ENCODE measurements at places on chromosomes 3 and 15.

GRCh38 chr3:34881026-34881425 lies 758.3 kb upstream of the ARPP21 start:
- no peak for DNase-seq

- DNase-seq, result no peak
These were observed 46.2 kb downstream of the CMTM7 start for GRCh38 chr3:32437896-32438295.

DNA sequence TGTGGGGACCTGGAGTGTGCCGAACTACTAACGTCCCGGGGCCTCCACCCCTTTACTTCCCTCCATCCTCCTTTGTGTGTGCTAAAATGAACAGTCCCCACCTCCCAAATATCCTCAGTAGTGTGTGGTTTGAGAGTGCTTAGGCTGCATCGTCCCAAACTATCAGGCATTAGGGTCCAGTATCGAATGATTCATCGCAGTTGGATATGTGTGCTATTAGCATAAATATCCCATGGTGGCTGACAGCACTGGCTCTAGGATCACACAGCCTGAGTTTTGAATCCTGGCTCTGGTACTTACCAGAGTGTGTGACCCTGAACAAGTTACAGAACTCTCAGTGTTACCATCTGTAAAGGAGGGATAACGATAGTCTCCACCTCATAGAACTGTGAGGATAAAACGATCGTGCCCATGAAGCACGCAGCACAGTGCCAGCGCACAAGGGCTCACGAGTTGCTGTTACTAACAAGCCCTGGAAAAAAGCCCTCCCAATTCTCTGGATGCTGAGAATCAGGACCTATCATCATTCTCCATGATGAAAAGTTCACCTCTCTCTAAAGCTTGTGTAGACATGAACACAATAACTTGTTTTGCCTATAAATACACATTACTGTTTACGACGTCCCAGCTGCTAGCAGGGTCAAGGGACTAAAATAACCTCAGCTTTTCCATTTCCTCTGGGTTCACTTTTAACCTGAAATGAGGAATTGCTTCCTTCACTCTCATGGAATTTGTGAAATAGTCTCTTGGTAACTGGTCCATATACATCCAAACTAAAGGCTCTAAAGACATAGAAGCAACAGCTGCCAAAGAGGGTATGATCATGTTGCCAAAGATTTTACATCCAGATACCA lies 51.0 kb downstream of the VGLL4 start:
- DNase-seq, result no peak

DNA sequence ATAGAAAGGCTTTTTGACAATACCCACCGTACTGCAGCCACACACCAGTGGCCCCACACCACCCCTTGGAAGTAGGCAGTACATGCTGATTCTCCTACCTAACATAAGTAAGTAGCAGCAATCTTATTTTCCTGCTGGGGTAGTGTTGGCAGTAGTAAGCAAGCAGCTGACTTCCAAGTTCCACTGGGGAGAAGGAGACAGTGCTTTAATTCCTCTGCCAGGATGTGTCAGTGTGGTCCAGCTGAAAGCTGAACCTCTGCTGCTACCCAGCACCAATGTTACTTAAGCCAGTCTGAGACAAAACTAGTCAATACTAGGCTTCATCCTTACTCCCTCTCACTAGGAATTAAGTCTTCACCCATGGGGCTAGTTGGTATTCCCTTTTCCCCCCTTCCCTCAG lies 74.7 kb downstream of the DZIP3 start:
- no peak for DNase-seq

DNA sequence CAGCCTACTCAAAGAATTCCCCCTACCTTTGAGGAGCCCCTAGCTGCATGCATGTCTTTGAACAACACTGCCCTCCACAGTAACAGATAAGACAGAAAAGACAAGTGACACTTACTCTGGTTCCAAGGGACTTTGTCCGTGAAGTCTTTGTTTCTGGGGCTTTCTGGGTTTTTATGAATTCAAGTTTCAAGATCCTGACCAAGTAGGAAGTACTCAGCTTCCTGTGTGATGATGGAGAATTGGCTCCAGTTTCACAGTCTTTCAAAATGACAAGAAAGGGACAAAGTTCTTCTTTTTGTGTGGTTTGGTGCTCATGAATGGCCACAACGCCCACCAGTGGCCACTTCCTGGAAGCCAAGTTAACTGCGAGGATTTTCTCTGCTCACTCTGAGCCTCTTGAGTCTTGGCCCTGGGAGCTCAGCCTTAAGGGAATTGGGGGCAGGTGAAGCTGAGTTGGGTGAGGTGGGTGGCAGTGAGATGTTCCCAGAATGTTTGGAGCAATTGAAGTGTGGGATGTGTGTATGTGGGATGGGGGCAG lies at the start of gene CCR1:
Gene CCR1 (minus strand): TSS at position 147 of the 538 bp plus-strand sequence. CDS start 4,000 bp downstream, outside the sequence.
- DNase-seq, result no peak

- no peak for DNase-seq
These were observed 178.2 kb upstream of the TGFBR2 start for GRCh38 chr3:30428251-30428650.

DNA sequence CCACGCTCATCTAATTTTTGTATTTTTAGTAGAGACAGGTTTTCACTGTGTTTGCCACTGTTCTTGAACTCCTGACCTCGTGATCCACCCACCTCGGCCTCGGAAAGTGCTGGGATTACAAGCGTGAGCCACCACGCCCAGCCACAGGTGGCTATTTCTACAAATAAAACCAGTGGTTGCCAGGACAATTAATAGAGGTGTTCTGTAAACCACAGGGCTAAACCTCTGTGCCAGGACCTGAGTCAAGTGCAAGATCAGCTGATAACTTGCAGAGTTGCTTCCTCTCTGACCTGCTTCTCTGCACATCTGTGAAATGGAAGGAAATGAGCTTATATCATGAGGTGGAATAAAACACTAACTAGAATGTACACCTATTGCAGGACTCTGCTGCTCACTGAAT lies 72.8 kb downstream of the CD200R1L start:
- DNase-seq, result peak; percentile 94

DNA sequence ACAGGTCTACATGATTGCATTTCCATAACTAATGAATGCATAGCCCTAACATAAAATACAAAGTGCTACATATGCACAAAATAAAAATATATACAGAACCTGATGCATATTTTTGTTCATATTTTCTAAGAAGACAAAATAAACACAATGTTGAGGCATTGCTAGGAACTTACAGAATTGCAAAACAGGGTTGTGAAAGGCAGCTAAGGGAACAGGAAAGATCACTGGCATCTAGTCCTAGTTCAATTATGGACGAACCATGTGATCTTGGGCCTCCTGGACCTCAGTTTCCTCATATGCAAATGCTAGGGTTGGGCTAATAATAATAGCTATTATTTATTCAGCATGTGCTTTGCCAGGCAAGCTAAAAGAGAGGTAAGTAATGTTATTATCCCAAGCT lies 15.5 kb upstream of the NCEH1 start:
- no peak for DNase-seq

- DNase-seq, result no peak
These were observed 159.4 kb downstream of the ZIC4 start for GRCh38 chr3:147246906-147247305.

DNA sequence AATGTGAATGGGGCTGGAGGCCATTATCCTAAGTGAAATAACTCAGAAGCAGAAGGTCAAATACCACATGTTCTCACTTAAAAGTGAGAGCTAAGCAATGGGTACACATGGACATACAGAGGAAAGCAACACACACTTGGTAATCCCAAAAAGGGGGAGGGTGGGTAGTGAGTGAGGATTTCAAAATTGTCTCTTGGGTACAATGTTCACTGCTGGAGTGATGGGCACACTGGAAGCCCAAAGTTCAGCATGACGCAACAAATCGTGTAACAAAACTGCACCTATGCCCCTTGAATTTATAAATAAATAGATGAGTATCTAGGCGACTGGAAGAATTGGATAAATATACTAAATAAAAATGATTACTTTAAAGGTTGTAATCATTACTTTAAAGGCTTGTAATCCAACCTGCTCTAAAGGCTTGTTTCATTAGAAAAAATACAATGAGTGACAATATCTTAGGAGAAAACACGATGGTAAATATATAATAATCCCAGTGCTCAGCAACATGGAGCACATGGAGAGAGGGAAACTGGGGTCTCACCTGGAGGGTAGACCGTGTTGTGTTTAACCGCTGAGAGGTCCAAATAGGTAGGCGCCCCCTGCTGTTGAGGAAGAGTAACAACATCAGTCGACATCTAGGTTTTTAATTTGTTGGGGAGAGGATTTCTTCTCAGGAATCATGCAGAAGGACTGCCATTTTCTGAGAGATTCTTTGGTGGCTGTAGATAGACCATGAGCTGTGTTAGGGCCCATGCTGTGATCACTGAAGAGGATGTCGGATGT lies 78.5 kb upstream of the ROBO1 start:
- no peak for DNase-seq

DNA sequence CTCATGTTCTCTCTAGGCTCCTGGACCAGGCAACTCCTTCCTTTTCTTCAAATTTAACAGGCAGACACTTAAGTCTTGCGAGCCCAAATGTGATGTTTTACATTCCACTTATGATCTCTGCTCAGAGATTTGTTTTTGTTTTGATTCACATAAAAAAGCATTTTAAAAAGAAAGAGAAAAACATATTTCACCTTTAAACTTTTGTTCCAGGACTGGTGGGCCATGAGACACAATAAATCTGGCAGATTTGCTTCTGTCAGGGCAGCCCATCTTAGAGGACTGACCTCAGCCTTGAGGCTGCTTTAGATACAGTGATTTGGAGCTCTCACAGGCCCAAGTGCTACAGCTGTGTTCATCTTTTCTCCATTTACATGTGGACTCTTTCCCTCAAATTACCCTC lies 52.0 kb downstream of the CMSS1 start:
- DNase-seq, result no peak

DNA sequence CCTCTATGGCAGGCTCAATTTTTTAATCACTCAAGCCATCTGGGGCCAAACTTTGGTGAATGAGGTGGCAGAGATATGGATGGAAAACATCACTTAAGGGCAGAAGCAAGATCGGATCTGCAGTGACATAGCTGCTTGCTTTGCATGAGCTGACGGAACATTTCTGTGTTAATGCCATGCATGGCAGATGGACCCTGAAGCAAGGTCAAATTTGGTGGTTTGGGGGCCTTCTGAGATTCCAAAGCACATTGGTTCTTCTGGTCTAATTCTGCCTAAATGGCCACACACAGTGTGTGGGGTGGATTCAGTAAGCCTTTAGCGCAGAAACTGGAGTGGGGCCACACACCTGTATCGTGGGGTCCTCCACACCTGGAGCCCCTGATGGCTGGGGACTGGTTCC lies 38.3 kb upstream of the BCL2L10 start:
- no peak for DNase-seq

DNA sequence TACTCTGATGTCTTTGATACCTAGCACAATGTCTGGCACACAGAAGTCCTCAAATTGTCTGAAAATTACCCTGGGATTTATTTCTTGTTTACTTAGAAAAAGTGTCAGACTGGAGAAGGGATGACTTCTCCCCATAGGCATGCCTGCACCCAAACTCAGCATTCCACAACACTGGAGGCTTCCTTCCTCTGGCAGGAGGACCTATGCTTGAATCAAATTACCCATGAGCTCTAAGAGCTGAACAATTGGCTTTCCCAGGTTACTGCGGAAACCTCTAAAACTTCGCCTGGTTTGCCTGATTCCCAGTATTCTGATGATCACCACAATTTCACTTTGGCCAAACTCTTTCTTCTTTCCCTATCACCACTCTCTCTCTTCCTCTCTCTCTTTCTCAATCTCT lies 217.4 kb downstream of the DIPK2A start:
- DNase-seq, result no peak

DNA sequence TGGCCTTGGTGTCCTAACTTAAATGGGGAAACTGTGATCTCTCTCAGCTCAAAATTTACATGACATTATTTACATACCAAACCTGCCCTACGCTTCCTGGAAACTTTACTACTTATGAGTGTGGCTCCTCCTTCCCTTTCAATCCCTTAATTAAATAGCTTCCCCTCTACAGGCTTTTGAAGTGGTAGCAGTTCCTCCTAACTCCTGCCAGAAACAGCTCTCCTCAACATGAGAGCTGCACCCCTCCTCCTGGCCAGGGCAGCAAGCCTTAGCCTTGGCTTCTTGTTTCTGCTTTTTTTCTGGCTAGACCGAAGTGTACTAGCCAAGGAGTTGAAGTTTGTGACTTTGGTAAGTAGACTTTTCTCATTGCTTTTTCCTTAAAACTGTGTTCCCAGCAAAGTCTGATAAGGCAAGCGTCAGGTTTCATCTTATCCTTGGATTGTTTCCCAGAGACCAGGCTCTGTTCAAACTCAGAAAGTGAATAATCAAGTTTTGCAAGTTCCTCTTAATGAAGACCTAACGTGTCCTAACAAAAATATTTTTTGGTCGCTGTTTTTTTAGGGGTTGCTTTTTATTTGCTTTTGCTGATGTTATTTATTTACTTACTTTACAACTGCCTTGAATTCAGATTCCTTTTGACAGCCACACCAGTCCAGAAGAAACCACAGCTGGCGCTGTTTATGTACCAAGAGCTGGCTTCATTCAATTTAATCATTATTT lies at the start of gene ACP3:
Gene ACP3 (plus strand): TSS at position 179 of the 720 bp plus-strand sequence. CDS start 50 bp downstream, at position 229.
- DNase-seq, result peak; percentile 73

GRCh38 chr3:119723022-119723421 lies 20.2 kb downstream of the CFAP91 start:
- DNase-seq, result no peak

DNA sequence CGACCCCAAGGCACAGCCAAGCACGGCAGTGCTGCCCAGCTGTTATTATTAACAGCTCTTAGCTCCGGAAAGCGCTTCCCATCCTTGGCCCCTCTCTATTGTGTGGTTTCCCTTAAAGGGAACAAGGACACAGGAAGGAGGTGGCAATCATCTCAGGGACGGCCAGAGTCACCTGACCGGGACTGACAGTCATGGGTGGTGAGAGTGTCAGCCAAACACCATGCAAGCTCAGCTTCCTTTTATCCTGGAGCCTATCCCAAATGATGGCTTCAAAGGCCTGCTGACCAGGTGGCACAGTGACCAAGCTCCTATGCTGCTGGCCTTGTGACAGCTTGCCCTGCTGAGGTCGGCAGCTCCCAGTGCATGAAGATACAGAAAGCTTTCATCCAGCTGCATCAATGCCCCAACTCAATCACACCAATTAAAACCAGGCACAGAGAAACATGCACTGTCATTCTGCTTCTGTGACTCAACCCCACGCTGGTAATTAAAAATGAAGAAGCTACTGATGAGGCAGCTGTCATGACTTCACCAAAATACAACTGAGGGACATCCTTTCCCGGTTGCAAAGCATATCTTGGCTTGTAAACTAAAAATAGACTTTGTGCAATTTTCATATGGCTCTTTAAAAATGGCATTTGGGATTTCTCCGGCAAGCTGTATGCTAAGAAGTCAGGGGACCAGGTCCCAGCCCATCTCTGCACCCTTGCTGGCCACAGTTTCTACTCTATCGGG lies 34.0 kb downstream of the PCSK6 start:
- DNase-seq, result no peak

DNA sequence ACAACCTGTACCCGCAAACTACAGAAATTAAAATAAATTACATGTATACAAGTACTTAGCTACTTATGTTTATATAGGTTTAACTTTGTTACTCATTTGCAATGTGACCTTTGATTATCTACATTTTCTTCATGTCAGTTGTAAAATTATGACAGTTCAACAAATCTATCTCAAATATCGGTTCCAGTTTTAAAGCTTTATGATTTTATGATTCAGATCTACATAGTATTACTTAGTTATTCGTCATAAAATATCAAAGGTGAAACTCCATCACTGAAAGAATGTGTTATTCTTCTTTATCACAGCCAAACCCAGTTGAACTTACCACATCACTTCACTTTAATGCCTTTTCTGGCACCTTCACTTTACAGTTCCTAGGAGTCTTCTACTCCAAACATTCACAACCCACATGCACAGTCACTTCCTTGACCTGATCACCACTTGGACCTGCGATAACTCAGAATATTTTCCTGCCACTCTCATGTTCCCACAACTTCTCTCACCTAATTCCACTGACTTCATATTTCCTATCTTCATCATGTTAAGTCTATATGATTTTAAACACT lies 47.2 kb downstream of the SLITRK3 start:
- no peak for DNase-seq
